ENCODE measurements at places on chromosomes 16 and 17.

DNA sequence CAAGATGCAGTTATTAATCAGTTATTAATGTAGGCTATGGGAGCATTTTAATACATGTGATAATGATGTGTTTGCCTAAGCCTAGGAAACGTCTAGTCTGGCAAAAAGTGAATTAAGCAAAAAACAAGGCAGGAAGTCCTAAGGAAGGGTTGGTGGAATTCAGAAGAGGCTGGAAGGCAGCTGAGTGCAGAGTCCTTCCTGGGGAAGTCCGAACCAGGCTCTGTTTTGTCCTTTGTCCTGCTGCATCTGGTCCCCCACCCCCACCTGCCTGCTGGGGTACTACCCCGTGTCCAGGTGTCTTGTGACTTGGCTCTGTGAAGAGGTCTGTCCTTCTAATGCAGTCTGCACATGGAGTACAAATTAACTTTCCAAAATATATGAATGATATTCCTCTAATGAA is 1.5 kb upstream of the MYH10 start:
- peak; percentile 51 for DNase-seq

DNA sequence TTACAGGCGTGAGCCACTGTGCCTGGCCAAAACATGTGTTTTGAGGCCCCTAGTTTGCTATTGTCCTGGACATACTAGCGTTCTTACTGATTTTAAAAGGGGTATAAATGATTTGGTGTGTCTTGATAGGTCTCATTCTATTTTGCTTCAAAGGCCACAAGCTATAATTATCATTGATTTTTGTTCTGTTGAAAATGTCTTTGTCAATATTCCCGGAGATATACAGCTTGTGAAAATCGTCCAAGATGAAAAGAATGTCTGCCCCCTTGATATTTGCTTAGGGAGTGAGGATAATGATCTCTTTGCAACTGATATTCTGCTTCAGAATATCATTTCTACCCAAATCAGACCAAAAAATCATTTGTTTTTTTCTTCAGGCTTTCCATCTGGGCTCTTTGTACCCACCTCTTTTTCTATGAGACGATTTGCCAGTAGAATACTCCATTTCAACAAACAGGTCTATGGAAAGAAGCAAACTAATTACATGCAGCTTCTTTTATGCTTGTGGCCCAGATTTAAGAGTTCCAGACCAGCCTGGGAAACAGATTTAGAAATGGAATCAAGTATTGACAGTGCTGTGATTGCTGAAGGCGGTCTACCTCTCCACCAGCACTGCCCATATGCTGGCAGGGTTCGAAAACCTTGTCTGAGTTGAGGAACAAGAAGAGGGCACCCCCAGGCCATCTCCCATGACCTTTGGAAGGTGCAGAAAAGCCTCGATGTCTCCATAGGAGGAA is 14.1 kb upstream of the ST6GALNAC1 start:
- DNase-seq, result no peak

GRCh38 chr17:75751676-75752404 is 13.2 kb downstream of the GALK1 start:
- DNase-seq, result no peak

- DNase-seq, result peak; percentile 86
These were observed 36.6 kb upstream of the EMP2 start for GRCh38 chr16:10616756-10617640.

DNA sequence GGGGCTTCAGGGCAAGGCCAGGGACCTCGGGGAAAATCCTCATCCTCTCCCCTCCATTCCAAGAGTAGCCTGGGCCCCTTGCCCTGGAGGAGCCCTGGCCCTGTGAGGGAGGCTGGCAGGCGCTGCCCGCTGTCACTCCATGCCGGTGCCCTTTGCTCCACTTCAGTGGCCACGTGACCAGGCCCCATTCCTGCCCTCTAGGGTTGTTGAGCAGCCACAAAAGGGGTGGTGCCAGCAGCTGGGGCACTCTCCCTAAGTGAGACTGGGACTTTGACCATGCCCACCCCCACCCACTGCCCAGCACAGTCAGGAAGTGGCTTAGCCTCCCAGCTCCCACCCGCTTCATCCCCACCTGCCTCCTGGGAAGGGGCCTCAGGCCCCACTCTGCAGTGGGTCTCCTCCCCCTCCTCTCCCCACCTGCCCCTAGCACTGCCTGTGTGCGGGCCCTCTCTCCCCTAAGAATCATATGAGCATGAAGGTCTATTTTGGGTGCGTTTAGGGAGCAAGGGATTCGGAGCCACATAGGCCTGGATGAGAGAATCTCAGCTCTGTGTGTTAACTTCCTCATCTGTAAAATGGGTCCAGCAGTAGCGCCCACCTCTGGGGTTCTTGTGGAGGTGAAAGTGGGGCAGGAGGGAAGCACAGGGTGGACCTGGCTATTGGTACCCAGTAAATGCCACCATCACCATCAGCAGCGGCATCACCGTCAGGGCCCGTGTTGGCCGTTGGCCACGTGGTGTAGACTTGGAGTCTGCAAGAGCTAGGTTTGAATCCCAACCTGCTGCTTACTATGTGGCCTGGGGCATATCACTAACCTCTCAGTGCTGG is 7.2 kb downstream of the PDK2 start:
- peak; percentile 98 for DNase-seq

GRCh38 chr17:78474614-78475146 is 96.2 kb downstream of the PGS1 start:
- DNase-seq, result no peak

DNA sequence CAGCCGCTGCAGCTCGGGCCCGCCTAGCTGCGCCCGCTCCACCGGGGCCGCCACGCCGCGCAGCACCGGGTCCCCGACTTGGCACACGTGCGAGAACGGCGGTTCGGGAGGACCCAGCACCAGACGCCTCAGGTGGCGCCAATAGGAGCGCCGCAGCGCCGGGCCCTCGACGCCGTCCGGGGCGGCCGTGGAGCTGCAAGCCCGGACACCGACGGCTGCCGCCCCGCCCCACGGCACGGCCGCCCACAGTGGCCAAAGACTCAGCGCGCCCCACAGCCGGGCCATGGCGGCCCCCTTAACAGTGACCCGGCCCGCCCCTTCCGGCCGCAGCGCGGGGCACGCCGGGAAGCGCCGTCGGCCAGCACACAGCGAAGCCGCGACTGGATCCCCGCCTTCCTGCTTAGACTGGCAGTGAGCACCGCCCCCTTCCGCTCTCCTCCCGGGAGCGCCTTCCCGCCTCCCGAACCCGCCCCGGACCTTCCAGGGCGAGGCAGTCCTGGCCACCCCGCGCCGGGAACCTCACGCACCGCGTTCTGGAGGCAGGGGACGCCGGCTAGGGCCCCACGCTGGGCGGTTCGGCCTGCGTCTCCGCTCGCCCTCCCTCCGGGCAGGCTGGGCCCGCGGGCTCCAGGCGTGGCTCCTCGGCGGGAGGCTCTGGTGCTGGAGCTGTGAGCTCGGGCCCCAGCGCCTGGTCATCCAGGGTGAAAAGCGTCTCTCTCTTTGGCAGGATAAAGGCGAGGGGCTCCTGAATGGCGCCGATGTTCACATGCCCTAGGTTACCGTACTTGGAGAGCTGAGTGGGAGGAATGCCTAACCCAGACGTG is at the start of gene PDF:
Gene PDF (minus strand): TSS at position 303 of the 824 bp plus-strand sequence. CDS start 18 bp downstream, at position 285.
- DNase-seq, result peak; percentile 96

DNA sequence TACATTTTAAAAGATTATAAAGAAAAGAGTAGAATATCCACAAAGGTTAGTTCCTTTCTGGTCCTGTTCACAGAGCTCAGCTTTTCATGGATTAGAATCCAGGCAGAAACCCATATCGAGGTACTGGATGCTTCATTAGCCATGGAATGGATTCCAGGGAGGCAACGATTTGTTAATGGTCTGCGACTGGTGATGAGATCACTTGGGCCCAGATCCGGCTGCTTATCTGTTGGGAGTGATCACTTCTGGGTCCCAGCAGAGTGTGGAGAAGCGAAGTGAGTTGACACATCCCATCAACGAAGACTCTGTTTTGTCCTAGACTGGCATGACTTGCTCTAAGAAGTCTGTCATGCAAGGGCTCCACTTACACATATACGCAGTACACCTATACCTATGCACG is 165.8 kb downstream of the MAF start:
- no peak for DNase-seq

- DNase-seq, result no peak
These were observed 5.7 kb downstream of the TRIM47 start for GRCh38 chr17:75872434-75873351.

DNA sequence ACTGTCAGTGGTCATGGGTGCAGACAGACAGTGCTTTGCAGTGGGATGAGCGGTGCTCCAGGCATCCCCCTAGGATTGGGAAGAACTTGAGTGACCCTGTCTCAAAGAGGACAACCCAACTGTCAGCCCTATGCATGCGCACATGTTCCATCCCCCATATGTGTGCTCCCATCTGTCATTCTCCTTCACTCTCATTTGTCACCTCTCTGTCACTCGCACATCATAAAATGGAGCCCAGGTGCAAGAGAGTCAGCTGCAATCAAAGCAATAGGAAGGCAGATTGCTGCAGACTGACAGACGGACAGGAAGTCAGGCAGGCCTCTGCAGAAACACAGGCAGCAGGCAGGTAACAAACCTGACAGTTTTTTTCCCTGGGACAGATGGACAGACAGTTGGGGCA is 101.8 kb upstream of the CCL1 start:
- DNase-seq, result no peak

DNA sequence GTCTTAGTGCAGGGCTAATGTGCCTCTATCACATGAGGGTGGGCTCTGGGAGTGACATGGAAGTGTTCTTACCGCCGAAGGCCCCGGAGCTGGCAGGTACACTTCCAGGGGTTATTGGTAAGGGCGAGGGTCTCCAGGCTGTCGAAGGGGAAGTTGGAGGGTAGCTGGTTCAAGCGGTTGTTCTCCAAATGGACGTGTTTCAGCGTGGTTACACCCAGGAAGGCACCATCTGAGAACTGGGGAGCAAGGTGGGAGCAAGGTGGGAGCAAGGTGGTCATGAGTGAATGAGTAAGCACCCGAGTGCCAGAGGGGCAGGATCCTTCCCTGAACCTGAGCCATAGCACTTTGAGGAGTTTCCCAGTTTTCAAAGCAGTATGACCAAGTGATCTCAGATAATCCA is 3.0 kb downstream of the CHAD start:
- DNase-seq, result no peak

DNA sequence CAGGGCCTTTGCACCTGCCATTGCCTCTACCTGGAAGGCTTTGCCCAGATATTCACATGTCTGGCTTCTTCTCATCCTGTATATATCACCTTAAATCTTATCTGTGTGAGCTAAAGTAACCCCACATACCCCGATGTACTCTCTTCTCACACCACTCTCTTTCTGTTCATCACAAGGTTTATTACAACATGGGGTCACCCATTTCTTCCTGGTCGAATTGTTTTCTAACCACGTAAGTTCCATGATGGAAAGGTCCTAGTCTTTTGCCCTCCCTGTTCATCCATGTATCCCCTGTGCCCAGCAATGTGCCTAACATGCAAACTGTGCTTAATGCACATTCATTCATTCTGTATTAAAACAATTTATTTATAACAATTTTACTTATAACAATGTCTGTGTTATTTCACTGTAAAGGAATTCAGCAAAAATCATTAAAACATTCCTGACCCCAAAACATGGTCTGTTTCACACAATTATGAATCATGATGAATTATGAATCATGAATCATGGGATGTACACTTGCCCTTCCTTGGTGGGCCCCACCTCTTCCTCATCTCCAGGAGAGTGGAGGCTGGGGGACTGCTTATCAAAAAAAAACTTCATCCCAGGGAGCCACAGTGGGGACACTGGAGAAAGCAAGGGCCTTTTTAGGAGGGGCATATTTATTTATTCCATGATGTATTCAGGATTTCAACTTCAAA is 336.4 kb downstream of the GRIN2A start:
- no peak for DNase-seq

GRCh38 chr17:12133183-12133582 is 112.5 kb downstream of the MAP2K4 start:
- no peak for DNase-seq

DNA sequence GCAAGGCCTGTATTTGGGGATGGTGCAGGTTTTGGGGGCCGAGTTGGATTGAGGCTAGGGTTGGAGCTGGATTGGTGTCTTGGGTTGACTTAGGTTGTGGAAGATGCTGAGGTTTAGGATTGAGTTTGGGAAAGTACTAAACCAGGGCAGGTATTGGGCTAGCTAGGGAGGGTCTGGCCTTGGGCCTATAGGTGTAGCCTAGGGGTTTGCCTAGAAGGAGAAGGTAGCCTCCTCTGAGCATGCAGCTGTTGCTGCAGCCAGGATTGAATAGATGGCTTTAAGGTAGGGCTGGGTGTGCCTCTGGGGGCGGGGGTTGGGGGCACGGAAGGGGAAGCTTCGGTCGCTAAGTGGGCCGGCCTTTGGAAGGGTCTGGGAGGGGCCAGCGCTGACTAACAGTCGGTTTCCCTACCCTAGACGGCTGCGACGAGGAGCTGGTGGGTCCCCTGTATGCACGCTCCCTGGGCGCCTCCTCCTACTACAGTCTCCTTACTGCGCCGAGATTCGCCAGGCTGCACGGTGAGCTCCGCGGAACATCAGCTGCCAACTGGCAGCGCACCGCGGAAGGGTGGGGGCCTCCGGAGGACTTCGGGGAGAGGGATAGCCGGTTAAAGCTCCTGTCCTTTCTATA is 1.2 kb downstream of the CNTNAP1 start:
- no peak for DNase-seq

DNA sequence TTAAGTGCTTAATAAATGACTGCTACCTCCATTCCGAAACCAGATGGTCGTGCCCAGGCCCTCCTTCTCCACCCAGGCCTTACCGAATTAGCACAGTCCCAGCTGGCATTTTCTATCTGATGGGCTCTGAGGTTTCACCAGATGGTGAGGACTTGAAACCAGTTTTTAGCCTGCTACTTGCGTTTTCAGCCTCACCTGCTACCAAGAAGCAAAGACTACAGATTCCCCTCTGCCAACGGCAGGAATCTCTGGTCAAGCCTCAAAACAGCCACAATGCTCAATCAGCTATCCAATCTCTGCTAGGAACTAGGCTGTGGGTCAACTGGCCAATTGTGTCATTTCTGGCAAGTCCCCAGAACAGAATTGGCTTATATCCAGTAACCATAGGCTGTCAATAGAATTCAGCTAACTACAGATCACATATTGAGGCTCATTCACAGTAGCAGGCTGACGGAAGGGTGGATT is 11.7 kb downstream of the PECAM1 start:
- no peak for DNase-seq

DNA sequence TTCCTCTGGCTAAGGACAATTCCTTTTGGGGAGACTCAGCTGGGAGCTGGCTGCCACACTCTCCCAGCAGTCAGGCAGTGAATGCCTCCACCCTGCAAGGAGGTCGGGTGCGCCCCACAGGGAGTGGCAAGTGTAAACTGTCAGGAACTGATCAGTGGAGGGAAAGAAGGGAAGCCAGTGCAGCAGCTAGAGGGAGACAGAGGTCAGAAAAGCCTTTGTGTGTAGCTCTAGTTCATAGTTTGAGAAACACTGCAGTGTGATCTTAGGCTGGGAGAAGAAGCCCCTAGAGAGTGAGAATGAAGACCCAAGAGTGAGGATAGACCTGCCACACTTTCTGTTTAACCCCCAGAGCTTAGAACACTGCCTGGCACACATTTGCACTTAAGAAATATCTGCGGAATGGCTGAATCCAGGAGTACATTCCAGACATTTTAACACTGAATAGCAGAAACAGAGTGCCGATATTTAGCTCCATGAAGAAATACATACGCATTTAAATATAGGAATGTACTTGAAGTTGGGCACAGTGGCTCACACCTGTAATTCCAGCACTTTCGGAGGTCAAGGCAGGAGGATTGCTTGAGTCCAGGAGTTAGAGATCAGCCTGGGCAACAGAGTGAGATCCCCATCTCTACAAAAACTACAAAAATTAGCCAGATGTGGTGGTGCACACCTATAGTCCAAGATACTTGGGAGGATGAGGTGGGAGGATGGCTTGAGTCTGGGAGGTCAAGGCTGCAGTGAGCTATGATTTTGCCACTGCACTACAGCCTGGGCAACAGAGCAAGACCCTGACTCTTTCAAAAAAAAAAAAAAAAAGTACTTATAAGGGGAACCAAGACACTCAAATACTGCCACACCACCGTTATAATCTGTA is 11.1 kb upstream of the SLC5A11 start:
- no peak for DNase-seq

Data from left lobe of liver (tissue), 2 donors.